Muscle of leg (tissue), 16 donors: ENCODE measurements at places on chromosomes 13 and 19. TPM values are rescaled to one million over a fixed set of nuclear protein-coding genes. Genes with fewer than 3 reads are reported as not detected.

Gene CEACAM20
- total RNA-seq: not detected

Gene OR7A5
- not detected for total RNA-seq

Gene RINL
- total RNA-seq: 10.7 TPM

Gene CBLC
- total RNA-seq: not detected

Gene CPB2
- not detected for total RNA-seq

Gene TMEM272
- 0.09 TPM for total RNA-seq
